ENCODE measurements at places on chromosomes 4 and X.

- no peak for DNase-seq
These were observed 91.2 kb upstream of the KLF3 start for GRCh38 chr4:38572793-38573192.

DNA sequence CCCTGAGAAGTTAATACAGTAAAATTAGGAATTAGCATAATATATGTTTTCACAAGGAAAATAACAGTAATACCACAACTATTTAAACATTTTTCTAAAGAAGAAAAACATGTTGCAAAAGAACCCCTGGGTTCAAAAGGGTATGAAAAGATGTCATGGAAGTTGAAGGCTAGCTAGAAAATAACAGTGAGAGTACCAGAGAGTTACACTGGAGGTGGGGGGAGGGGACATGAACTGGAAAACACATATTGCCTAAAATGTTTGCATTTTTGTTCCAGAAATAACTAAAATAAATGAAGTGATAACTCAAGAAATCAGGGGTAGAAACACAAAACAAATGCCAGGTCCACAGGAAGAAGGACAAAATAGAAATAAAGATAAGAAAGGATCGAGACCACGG is 336.6 kb upstream of the MAD2L1 start:
- DNase-seq: no peak

GRCh38 chr4:185332575-185333464 is 62.9 kb downstream of the LRP2BP start:
- DNase-seq: no peak

DNA sequence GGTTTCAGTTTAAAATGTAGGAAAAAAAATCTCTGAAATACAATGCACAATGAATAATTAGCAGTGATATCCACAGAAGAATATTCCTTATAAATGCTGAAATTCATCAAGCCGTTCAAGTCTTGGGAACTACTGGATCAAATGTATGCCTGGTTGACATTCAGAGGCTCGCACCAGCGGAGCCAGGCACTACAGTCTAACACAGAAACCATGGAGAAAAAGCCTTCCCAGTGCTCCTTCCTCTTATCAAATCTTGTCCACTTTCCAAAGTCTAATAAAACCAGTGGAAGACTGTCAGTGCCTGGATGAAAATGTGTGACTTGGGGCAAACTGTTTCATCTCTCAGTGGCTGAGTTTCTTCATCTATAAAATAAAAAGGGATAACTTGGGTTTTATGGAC is 35.9 kb downstream of the CENPU start:
- DNase-seq: no peak

GRCh38 chr4:23202712-23203247 is 510.0 kb downstream of the GBA3 start:
- DNase-seq: no peak

GRCh38 chr4:4349867-4350266 is 37.0 kb upstream of the NSG1 start:
- DNase-seq: no peak

- DNase-seq: no peak
These were observed 570.3 kb downstream of the ADGRL3 start for GRCh38 chr4:61770456-61770855.

DNA sequence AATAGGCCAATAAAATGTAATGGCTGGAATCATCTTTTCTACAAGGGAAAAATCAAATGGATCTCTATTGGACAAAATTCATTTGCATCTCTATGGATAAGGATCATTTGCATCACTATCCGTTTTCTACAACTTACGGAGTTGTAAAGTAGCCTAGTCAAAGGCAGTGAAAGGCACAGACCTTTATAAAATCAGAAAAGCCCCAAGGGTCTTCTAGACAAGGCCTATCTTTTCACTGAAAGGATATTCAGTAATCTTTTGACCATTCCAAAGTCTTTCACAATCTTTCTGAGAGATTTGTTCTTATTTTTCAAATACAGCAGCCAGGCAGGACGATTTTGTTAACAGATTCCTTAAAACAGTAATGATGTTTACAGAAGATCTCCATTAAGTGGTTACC is 119.5 kb upstream of the JADE1 start:
- DNase-seq: no peak

- DNase-seq: no peak
These were observed 71.8 kb downstream of the FUNDC1 start for GRCh38 chrX:44470816-44471215.

GRCh38 chr4:38366456-38366855 is 297.5 kb upstream of the KLF3 start:
- DNase-seq: no peak

- no peak for DNase-seq
These were observed 961 bp upstream of the MBNL3 start for GRCh38 chrX:132489578-132490419.

DNA sequence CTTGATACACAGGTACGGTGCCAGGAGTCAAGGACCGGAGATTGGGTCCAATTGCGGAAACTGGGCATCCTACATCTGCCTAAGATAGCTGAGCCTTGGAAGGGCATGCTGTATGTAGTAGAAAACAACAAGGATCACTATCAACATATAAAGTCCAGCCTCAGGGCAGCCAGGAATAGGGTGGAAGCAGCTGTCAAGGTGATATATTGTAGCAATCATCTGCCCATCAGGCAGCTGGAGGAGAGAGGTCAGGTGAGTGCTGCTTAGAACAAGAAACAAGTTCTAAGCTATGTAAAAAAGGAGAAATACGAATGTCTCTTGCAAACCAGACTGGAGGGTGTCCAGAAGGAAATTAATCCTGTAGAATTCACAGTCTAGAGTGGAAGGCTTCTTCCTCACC is 34.8 kb downstream of the KCNE5 start:
- no peak for DNase-seq

DNA sequence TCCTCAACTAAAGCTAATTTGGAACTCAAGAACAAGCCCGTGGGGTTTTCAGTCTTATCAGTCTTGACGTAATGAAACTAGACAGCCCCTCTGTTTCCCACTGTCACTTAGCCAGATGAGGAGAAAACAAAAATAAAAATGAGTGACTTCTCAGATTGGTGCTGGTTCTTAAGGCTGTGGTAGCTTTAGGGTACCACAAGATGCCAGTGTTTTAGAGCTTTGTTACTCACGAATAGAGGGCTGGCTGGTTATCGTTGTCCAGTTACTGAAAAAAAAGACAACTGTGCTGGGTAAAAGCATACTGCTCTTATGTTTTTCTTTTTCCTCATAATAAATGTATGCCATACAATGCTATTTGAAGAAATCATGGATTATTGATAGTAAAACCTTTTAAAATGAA is 796.7 kb downstream of the RAPGEF2 start:
- no peak for DNase-seq

DNA sequence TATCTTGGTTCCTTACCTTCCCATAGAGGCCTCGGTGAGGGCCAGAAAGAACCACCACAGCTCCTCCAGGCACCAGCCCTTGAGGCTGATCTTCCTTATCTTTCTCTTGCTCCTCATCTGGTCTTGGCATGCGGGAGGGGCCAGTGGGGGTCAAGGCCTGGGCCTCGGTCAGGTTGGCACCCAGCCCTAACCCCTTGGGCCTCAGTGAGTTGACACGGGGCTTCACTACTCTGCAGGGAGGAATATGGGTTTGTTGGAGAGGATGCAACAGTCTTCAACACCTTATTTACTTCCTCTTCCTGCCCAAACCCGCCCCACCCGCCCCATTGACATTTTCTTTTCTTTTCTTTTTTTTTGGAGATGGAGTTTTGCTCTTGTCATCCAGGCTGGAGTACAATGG is 6.0 kb downstream of the GPKOW start:
- DNase-seq: no peak

GRCh38 chrX:151985531-151985930 is 11.1 kb upstream of the GABRE start:
- DNase-seq: no peak

DNA sequence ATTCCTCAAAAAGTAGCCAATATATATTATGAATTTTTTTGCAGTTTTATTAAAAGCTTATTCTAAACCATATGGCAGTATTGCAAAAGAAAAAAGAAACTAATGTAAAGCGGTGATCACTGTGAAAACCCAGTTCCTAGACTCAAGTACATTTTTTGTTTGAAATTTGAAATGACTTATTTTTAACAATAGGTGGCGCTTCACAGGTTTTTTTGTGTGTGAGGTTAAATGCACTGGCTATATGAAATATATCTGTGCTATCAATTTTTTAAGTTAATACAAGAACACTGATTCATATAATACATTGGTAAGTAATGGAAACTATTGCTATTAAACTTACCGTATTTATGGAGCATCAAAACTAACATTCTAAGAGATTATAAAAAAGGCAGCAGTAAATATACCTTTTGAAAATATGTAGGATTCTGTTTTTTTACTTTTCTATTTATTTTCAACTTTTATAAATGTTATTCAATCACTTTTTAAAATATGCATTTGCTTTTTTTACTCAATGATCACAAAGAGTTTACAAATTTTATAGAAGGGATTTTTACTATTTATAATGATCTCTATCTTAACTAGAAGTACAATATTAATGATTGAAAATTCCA is 5.6 kb upstream of the SPRY1 start:
- DNase-seq: no peak

GRCh38 chr4:121696170-121696580 is 605 bp downstream of the ANXA5 start:
- peak; percentile 73 for DNase-seq

GRCh38 chr4:89899152-89899551 is 4.5 kb downstream of the MMRN1 start:
- no peak for DNase-seq

DNA sequence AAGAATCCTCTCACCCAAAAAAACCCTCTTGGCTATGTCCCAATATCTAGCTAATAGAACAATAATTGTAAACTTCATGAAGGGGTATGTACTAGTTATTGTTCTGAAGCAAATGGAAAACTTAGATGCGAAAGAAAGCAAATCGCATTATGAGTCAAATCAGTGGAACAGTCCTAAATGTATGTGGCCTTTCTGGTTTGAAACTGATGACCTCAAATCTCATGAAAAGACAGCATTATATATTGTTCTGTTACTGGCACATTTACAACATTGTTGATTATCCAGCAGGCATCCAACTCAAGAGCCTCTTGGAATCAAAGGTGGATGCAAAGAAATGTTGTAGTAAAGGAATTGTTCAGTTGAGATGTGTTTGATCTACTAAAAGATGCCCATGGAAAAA is 34.7 kb downstream of the CSN3 start:
- no peak for DNase-seq

- no peak for DNase-seq
These were observed 49.4 kb upstream of the PRR32 start for GRCh38 chrX:126770179-126770578.

- DNase-seq: peak; percentile 77
These were observed 152.0 kb downstream of the GASK1B start for GRCh38 chr4:158020734-158021346.

GRCh38 chr4:79512363-79512762 is 104.3 kb upstream of the GK2 start:
- DNase-seq: no peak
